Stimulated activated CD4-positive, alpha-beta T cell treated with anti-CD3 and anti-CD28 coated beads, Interleukin-1b, Interleukin-23, amount 100 ng/mL, for 1 hour (primary cell): ENCODE measurements at places on chromosomes 2 and 18.

GRCh38 chr18:75358928-75359327 lies 68.6 kb downstream of the SMIM21 start:
- DNase-seq: no peak

GRCh38 chr2:61774351-61774750 lies 79.5 kb downstream of the FAM161A start:
- DNase-seq: no peak

DNA sequence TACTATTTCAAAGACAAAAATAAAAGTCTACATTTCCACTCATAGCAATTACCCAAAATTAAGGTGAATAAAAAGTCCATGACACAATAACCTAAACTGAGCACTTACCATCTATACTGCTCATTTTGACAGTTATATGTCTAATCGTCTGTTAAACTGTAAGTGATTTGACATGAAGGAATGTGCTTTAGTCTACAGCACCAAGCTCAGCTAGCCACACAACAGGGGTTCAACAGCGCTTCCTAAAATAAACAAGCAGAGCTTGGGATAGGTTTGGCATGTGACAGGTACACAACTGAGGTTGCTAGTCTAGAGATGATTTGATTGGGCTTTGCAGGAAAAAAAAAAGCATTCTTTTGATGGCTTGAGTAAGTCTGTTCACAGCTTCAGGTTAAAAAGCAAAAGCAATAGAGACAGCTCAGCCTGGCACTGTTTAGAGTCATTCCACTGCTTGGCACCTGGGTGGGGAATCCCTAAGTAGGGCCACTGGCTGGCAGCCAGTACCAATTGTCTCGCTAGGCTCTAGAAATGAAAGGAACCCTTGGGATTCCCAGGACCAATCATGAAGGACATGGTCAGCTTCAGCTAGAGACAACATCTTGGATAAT lies 78.6 kb downstream of the BARD1 start:
- DNase-seq: no peak

GRCh38 chr2:10576456-10576855 lies 113.3 kb downstream of the NOL10 start:
- no peak for DNase-seq

DNA sequence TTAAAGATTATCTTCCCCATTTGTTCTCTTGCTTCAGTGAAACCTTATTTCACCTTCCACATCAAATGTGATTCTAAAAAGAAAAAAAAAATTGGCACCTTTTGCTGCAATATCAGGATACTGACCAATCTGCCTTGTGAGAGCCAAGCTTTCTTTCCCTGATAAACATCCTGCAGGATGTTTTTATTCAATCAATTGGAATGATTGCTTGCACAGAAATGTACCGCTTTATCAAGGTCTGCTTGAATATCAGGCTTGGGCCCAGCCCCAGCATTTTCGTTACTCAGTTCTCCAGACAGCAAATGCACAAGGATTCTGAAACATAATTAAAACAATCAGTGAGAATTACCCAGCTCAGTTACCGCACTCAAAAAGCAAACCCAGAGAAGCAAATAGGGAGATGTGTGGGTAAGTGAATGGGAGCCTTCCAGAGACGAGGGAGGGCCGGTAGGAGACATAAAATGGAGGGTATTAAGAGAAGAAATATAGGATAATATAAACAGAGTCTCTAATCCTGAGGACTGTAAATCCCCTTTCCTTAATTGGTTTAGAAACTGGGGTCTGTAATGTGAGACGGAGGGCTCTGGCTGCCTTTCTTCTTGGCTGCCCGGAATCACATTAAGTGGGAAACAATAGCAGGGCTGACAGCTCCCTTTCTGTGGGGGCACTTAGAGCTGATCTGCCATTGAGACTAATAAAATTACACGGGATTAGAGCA lies 291.8 kb downstream of the ICOS start:
- no peak for DNase-seq

DNA sequence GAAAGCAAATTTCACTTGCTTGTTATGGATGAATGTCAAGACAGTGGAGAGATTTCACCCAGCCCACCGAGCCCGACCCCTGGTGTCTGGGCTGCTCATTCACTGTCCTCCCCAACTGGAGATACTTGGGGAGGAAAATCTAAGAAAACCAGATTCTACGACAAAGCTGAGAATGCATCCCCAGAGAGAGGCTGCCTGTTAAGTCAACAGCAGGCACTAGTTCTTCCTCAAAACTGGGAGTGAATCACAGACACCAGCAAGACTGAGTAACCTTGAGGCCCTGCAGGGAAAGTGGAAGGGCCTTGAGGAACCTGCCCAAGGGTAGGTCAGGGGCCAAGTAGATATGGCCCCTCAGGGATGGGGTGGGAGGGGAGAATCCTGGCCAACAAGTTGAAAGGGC lies 34.2 kb upstream of the MLPH start:
- no peak for DNase-seq

GRCh38 chr18:78069784-78070664 lies 820.4 kb downstream of the GALR1 start:
- DNase-seq: no peak

DNA sequence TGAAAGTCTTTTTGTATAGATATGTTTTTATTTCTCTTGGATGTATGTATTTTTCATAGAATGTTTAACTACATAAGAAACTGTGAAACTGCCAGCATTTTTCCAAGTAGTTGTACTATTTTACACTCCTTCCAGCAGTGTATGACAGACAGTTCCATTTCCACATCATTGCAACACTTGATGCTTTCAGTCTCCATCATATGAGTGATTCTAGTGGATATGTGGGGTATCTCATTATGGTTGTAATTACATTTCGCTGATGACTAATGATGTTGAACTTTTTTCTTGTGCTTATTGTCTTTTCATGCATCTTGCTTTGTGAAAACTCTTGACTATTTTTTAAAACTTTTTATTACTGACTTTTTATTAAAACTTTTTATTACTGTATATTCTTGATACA lies 101.4 kb downstream of the ARHGAP28 start:
- DNase-seq: no peak

DNA sequence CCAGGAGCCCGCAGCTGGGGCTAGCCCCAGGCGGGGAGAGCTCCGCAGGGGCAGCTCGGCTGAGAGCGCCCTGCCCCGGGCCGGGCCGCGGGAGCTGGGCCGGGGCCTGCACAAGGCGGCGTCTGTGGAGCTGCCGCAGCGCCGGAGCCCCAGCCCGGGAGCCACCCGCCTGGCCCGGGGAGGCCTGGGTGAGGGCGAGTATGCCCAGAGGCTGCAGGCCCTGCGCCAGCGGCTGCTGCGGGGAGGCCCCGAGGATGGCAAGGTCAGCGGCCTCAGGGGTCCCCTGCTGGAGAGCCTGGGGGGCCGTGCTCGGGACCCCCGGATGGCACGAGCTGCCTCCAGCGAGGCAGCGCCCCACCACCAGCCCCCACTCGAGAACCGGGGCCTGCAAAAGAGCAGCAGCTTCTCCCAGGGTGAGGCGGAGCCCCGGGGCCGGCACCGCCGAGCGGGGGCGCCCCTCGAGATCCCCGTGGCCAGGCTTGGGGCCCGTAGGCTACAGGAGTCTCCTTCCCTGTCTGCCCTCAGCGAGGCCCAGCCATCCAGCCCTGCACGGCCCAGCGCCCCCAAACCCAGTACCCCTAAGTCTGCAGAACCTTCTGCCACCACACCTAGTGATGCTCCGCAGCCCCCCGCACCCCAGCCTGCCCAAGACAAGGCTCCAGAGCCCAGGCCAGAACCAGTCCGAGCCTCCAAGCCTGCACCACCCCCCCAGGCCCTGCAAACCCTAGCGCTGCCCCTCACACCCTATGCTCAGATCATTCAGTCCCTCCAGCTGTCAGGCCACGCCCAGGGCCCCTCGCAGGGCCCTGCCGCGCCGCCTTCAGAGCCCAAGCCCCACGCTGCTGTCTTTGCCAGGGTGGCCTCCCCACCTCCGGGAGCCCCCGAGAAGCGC lies 15.0 kb upstream of the GMPPA start:
- DNase-seq: no peak

GRCh38 chr2:143300536-143300935 lies 171.3 kb downstream of the ARHGAP15 start:
- no peak for DNase-seq

- DNase-seq: no peak
Measured at GRCh38 chr18:7021994-7022840, 95.4 kb downstream of the LAMA1 start.

DNA sequence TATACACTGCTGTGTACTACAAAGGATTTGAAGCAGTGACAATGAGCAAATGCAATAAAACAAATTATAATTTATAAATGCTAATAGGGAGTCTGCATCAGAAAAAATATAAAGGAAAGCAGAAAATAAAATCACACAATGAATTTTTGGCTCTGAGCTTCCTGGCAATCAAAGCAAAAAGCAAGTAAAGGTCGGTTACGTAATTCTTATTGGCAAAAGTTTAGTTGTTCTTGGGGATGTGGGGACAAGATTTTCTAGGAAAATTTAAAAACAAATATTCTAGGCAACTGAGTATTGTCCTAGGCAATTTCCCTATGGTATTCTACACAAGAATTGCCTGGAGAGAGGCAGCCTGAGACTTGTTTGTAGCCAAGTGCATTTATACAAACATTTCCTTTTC lies 1.8 kb downstream of the ORC2 start:
- DNase-seq: no peak

DNA sequence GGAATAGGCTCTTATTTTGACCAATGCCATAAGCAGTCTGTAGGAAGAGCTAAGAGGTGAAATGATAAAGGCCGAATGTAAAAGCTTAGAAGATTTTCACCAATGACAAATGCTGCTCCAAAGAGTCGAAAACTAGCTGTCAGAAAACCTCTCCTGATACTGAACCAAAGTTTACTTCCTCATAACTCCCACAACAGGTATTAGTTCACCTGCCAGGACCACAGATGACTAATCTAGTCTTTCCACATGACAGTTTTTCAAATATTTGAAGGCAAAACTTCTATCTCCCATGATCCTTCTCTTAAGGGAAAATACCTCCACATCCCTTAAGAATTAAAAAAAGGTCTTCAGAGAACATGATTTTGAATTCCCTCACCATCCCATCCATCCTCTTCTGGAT lies 473.2 kb upstream of the SPHKAP start:
- DNase-seq: no peak

GRCh38 chr2:8511868-8512612 lies 169.8 kb upstream of the ID2 start:
- no peak for DNase-seq

- DNase-seq: no peak
Measured at GRCh38 chr2:193690572-193690971, 1495.8 kb upstream of the TMEFF2 start.

DNA sequence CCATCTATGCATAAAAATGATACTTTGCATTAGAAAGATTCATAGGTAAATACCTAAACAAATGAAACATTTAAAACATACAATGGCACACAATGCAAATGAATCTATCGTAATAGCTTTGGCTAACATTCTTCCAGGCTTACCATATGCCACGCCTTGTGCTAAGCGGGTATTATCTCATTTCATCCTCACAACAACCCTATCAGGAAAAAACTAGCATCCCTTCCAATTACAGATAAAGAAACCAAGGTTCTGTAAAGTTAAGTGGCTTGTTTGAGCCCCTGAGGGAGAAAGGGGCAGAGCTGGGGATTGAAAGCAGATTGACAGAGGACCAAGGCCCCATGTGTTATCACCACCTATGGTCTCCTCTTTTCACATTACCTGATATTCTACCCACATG lies 145.4 kb upstream of the ETAA1 start:
- DNase-seq: no peak

DNA sequence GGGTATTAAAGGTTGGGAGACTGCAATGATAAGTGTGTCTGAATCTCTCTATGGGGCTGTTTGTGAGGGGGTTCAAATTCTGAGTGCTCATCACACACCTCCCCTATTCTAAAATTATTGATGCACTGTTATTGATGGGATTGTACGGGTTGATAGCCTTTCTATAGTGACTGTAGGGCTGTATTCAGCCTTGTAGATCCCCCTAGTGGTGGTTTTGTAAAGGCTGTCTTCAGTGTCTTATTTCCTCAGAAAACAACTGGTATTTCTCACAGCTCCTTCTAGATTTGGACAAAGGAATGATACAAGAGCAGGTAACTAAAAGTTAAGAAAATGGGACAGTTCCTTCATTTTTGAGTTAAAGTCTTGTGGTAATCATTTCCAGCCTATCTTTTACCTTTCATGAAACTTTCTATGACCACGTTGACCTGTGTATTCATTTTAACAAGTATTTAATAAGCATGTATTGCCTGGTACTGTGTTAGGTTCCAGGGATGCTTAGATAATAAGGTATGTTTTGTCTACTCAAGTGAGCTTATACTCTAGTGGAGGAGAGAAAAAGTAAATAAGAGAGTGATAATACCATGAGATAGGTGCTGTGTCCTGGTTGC lies 21.2 kb downstream of the SMAD4 start:
- DNase-seq: no peak

DNA sequence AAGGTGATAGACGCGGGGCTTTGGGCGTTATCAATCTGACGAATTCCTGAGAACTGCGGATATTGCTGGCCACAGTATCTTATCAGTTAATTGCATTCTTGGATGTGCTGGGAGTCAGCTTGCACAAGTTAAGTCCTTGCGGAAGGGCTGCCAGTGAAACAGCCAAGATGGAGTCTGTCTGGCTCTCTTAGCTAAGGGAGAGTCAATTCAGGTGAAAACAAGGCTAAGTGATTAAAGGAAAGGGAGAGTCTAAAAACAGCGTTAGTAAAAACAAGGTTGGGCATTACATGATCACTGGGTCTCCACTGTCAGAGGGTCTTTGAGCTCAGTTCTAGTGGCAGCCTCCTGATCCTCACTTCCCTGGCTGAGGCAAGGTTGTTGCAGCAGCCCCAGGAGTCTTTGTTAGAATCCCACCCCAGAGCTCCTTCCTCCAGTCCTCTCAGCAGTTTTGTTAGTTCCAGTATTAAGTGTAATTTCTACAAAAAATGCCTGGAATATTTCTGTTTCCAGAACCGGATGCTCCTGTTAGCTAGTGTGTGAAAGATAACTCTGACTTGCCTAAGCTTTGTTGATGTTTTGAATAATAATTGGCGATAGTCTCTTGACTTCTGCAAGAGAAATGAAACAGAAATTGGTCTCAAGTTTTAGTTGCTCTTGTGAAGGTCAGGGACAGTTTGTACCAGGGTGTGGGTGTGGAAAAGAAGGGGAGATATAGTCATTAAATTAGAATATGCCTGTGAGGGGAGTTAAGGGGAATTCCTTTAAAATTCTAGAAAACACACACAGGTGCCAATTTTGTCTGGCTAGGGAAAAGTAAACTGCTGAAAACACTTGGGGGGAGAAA lies 10.6 kb downstream of the CFLAR start:
- no peak for DNase-seq

DNA sequence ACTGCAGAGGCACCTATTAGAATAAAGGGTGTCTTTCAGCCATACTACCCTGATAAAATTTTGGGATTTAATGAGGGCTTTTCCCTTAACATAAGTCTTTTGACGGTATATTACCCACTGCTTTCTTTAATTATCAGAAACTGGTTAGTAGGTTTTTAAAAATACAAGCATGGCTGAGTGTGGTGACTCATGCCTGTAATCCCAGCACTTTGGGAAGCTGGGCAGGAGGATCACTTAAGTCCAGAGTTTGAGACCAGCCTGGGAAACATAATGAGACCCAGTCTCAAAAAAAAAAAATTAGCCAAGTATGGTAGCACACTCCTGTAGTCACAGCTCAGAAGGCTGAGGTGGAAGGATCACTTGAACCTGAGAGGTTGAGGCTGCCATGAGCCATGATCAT lies 16.1 kb downstream of the CPSF3 start:
- DNase-seq: no peak
